Kidney epithelial cell (primary cell): ENCODE measurements at places on chromosomes 6 and 20. TPM values are rescaled to one million over a fixed set of nuclear protein-coding genes. Genes with fewer than 3 reads are reported as not detected.

DNA sequence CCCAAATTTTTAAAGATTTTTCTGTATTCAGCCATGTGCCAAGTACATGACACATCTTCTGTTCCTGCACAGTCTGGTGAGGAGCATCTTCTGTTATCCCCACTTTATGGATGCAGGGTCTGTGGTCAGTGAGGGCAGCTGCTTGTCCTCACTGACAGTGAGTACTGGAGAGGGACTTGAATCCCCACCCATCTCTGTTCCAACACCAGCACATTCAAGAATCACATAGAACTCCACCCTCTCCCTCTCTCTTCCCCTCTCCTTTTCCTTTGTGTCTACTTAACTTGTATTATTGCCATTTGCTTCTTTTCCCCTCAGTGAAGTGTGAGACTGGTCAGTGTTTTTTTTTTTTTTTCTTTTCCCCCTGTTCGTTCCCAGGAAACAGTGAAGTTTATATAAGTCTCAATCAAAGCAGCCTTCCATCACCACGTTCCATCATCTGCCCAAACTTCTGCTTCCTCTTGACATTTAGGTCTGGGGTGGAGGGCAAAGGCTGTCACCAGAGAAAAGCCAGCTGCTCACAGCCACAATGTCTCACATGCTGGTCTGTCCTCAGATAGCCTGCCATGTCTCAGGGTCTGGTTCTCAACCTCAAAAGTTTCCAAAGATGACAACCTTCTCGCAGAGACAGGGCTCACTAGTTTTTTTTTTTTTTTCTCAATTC is 110.0 kb upstream of the SSTR4 start:
- DNase-seq, result no peak

- DNase-seq, result no peak
Observed at GRCh38 chr6:5457041-5457440, 195.7 kb downstream of the FARS2 start.

GRCh38 chr6:2196079-2196679 is 49.2 kb downstream of the GMDS start:
- DNase-seq, result no peak

DNA sequence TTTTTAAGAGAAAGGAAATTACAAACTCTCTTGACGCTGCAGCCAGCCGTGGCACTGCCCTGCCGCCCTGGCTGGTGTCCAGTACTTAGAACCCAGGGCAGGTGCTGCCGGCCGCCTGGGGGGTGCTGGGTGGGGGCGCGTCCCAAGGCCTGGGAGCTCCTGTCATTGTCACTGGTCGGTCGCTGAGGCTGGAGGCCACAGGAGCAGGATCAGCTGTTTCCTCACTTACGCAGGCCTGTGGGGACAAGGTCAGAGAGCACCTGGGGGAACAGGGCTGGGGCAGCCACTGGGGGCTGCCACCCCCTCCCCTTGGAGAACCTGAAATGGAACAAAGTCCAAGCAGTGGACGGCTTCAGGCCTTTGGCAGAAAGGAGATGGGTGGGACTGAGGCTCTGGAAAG is 5.6 kb downstream of the BIRC7 start:
- DNase-seq, result no peak

DNA sequence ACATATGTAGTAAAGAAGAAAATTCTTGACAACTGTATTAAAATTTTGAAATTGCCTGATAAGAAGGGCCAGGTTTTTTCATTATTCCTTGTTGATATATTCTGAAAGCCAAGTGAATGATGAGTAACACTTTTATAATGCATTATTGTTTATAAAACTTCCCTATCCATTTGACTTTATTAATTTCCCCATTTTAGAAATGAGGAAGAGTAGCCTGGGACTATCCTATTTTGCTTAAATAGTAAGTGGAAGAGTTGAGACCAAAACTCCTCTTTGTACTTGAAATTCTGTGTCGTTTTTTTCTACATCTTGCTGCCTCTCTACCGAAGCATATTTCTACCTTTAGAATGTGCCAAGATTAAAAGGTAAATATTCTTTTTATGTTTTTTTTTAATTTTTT is 39.7 kb downstream of the TRMT11 start:
- no peak for DNase-seq

DNA sequence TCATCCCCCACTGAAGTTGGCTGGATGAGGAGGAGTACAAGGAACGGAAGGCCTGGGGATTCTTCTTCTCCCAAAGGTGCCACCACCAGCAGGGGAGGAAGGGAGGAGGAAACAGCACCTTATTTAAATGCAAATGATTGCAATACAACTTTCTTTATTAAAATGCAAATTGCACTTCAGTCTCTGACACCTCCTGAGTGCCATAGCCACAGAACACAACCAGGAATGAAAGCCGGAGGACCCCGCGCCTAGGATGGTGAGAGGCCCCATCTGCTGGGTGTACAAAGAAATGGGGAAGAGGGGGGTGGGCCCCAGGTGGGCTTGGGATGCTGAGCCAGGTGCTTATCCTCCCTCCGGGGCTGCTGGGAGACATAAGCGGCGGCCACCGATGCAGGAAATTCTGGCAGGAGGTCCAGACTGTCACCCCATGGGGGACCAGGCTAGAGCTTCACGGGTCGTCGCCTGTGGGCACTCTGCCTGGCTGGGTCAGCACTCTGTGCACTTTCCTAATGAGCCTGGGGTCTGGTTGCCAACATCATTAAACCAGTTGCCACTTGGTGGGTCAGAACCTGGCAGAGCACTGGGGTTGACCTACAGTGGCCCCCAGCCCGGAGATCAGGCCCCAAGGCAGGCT is 154.2 kb upstream of the MLN start:
- no peak for DNase-seq

Gene EPHA7
- 0.88 and 0.96 TPM in 2 replicates for total RNA-seq

Gene SLC35D3
- not detected in 2 replicates for total RNA-seq
